ENCODE measurements at places on chromosomes 11 and 22.

GRCh38 chr11:68016904-68017817 is 7.0 kb downstream of the ALDH3B1 start:
- DNase-seq = no peak

DNA sequence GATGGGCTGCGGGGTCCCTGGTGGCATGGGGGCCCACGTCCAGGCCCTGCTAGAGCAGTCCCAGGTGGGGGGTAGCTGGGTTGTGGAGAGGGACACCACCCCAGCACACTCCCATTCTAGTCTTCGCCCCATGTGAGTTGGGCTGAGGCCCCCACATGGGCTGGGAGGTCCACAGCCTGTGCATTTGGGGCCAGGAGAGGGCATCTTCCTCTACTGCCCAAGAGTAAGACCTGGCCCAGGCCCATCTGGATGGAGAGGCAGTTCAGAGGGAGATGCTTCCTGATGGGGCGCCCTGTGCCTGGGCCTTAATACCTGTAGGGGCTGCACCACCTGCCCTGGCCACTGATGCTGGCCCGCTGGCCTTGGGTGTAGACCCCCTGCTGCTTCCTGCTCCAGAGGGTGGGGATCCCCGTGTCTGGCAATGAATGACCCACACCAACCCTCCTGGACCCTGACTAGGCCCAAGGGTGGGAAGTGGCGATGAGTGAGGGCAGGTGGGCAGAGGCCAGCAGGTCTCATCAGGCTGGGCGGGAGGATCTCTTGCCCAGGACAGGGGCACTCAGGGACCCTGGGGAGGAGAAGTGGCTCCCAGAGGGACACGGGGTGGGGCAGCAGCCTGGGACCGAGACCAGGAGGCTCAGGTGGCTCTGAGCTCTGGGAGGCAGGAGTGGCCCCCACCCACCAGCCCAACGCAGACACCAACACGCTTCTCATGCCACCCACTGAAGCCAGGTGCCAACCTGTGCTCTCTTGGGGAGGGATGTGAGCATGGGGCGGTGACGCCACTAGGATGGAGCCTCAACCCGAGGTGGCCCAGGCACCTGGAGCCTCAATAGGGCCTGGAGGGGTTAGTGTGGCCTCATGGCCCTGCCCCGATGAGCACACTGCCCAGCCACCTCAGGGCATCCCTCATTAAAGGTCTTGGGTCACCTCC is 17.4 kb upstream of the GNB1L start:
- DNase-seq = peak; percentile 2

DNA sequence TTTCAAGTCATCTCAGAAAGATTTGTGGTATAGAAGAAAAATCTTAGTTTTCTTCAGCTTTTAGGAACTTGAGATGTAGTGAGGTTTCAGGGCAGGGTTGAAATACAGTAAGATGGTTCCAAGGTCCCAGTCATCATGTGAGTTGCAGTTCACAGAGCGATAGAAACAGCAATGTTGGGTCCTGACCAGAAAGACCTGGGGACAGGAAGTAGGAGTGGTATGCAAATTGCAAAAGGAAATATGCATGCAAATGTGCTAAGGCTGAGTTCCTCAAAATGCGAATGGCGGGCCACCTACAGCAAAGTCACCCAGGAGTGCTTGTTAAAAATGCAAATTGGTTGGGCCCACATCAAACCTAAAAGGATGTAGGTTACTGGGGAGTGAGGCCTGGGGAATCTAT is 1032.7 kb upstream of the TENM4 start:
- DNase-seq = no peak

- DNase-seq = no peak
Observed at GRCh38 chr11:4115128-4115527, 20.5 kb downstream of the RRM1 start.

DNA sequence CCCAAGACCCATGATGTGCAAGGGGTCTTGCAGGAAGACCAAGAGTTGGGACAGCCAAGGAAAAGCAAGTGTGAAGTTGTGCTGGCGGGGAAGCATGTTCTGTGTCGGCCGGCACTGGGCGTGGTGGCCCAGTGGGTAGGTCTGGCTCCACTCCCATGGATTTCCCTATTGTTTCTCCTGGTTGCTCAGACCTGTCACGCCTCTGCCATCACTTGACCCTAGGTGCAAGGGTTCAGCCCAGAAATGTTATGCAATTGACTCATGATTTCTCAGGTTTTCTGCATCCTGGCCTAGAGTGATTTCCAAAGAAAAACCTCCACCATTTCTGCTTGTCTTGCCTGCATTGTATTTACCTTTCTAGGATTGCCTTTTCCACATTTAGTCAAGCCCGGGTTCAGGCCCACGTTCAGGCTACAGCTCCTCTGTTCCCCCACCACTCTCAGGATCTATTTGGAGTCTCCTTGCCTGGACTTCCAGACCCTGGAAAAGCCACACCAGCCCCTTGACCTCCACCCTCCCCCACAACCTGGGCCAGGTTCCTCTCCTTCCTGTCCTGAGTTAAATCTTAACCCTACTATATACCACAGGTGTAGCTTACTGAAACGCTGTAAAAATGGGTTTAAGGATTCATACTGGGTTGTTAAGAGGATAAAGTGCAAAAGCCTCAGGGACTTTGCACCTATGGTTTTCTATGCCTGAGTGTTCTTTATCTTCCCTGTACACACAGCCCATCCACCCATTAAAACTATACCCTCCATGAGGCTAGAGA is 17.5 kb upstream of the FOLR1 start:
- no peak for DNase-seq

DNA sequence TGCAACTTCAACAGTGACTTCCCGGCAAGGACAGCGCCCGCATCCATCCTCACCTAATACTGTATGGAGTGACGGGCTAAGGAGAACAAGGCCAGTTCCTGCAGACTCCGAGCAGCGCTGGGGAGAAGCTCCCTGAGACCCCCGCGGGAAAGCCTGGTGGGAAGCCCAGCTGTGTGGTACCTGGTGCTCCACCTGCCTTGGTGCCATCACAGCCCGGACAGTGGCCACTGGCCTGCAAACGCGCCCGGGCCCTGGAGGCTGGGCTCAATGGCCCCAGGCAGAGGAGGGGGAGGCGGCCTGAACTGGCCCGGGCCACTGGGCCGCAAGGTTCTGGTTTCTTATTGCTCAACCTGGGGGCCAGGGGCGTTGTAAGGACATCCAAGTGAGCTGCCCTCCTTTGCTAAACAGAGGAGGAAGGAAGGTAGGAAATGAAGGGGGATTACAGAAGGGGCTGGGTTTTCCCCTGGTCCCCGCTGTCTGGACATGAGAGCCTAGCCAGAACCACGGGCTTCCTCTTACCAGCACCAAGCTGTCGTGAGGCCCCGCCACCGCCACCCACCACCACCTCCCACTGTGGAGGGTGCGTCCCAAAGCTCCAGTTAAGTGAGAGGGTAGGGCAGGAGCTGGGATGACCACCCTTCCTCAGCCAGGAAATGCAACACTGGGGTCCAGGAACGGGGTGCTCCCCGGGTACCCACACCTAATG is 8.5 kb upstream of the CDC42BPG start:
- DNase-seq = no peak

- DNase-seq = peak; percentile 62
Observed at GRCh38 chr22:39932918-39933649, 27.1 kb upstream of the TMA7B start.

- DNase-seq = peak; percentile 30
Observed at GRCh38 chr11:7672960-7673723, at the start of gene CYB5R2. TSS of gene CYB5R2 (minus strand) at chr11:7673500. CDS start at chr11:7672825, 675 bp downstream.

GRCh38 chr11:44367452-44367851 is 57.5 kb upstream of the ALX4 start:
- no peak for DNase-seq

GRCh38 chr11:105491394-105491793 is 118.5 kb upstream of the GRIA4 start:
- DNase-seq = no peak

DNA sequence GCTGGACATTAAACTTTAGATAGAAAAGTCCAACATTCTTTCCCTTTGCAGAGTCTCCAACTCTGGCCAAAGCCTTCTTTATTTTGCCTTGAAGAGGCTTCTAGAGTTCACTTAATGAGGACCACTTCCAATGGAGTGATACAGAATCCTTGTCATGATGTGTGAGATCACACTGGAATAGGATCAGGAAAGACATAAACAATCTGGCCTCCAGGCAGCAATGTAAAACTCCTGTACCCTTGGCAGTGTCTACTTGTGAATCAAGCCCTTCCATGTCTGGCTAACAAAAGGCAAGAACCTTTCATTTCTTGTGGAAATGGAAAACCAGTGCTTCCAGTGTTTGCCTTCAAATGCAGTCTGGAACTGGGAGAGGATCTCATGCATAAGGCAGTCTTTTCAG is 56.5 kb upstream of the FIBIN start:
- no peak for DNase-seq

- no peak for DNase-seq
Observed at GRCh38 chr11:2804189-2804588, 81.4 kb downstream of the CDKN1C start.

DNA sequence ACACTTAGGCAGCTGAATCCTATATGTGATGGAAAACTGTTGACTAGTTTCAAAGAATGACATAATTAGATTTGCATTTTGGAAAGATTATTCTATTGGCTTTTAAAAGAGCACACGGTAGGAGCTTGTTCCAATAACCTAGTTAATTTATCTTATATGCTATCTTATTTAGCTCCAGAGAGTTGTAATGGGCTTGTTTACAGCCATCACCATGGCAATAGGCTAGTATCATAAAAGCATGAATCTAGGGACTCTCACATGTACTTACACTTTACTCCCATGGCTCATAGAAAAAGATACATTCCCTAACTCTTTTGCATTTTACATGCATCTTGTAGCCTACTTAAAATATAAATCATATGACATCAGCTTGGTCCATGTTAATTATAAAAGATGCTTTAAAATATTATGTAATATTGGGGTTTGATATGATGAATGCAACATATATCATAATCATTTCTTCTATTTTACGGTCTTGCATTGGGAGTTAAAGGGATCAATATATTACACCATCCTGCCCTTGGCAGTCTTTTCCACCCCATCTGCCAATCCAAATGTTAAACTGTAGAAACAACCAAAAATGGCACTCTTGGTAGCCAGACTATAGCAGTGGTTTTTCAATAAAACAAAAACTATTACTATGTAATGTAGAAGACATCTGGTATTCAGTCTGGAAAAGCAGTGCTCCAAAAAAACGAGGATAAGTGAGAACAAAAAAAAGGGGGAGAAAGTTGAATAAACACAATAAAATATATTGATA is 2254.0 kb downstream of the LRRC4C start:
- no peak for DNase-seq

- DNase-seq = no peak
Observed at GRCh38 chr11:124123622-124124021, 8.4 kb downstream of the VWA5A start.

- DNase-seq = no peak
Observed at GRCh38 chr11:94851864-94852636, 83.9 kb downstream of the AMOTL1 start.

GRCh38 chr22:20469110-20469868 is 26.3 kb downstream of the KLHL22 start:
- DNase-seq = no peak

GRCh38 chr22:41352058-41352457 is 29.7 kb upstream of the TEF start:
- DNase-seq = no peak

GRCh38 chr11:19910931-19911330 is 198.3 kb downstream of the NAV2 start:
- no peak for DNase-seq

GRCh38 chr22:44369293-44369661 is 56.5 kb upstream of the SHISAL1 start:
- no peak for DNase-seq

DNA sequence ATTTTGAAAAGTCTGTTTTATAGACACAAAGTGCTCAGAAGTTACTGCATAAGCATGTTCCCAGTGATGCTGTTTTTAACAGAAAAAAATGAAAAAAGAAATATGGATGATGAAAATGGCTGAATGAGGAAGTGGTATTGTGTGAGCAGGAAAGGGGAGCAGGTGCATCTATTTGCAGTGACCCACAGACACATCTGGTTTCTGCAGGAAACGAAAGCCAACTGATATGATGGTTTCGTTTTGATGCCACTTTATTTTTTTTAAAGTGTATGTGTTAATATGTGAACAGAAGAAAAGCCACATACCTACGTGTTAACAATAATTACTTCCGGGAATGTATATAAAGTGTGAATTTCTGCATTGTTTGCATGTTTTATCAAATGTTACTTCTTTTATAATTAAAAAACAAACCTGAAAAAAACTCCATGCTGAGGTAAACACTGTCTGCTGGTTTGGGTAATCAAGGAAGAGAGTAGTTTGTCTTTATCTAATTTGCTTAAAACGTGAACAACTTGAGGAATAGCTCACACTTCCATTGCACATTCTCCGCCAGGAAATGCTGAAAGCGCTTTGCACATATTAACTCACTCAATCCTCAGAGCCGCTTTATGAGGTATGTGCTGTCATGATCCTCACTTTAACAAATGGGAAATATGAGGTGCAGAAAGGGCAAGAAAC is 1335.9 kb downstream of the TBC1D22A start:
- DNase-seq = no peak

- DNase-seq = peak; percentile 2
Observed at GRCh38 chr11:67280788-67281551, 8.1 kb upstream of the ANKRD13D start.

GRCh38 chr11:62974848-62975522 is 9.8 kb downstream of the SLC22A6 start:
- DNase-seq = peak; percentile 15

DNA sequence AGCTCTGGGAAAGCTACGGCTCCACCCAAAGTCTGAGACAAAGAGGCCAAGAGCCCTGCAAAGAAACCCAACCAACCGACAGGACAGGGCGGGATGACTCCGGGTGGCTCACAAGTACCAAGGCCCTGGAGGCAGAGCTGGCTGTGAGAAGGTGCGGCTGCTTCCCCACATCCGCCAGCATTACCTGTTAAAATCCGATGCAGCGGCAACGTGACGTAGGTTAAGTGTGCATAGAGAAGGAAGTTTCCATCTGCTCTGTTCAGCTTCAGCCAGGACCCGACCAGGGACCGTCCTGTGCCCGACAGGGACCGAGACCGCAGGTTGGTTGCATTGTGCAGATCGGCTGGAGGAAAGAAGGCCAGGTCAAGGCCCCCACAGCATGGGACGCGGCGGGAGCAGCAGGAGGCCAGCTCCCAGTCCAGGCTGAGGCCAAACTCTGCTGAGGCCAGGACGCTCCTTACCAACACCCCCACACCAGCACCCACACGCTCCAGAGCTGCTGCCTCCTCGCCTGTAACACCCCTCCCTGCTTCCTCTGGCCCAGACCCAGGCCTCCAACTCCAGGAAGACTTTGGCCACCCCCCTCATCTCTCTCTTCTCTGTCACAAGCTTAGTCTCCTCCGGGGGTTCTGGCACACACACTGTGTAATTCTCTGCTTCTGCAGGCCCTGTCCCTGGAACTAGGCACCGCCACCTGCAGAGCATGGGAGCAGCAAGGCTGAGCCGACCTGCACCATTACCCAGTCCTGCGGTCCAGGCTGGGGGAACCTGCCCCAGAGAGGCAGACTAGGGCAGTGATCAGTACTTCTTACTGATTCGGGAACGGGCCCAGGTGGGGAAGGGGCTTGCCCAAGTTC is 34.1 kb downstream of the NUP50 start:
- no peak for DNase-seq

- no peak for DNase-seq
Observed at GRCh38 chr11:21402274-21402673, 732.9 kb downstream of the NELL1 start.
